Cardiac muscle cell (in vitro differentiated cells and primary cell): ENCODE measurements at places on chromosomes 11 and 22. TPM values are rescaled to one million over a fixed set of nuclear protein-coding genes. Genes with fewer than 3 reads are reported as not detected.

OR2AT4 gene
- not detected in 2 replicates for total RNA-seq

GPR137 gene
- total RNA-seq, result 37.7 and 41.4 TPM in 2 replicates

TRIM6 gene
- 5.5 and 11.4 TPM in 2 replicates for total RNA-seq

PRSS23 gene
- total RNA-seq, result 39.6 and 48.4 TPM in 2 replicates

- no peaks in the 10 kb centered on the region for H3K4me1 ChIP-seq
- DNase-seq, result no peak
- H3K4me3 ChIP-seq, result no peak overlapping the region
- H3K27me3 ChIP-seq, result no peaks in the 10 kb centered on the region
These were observed 169.0 kb upstream of the GRK3 start for GRCh38 chr22:25395468-25395867.

- H3K4me3 ChIP-seq, result no peak overlapping the region
- no peaks in the 10 kb centered on the region for H3K36me3 ChIP-seq
- H3K27me3 ChIP-seq, result no peaks in the 10 kb centered on the region
- DNase-seq, result no peak
These were observed 357.5 kb downstream of the TENM4 start for GRCh38 chr11:79083352-79083751.

DNA sequence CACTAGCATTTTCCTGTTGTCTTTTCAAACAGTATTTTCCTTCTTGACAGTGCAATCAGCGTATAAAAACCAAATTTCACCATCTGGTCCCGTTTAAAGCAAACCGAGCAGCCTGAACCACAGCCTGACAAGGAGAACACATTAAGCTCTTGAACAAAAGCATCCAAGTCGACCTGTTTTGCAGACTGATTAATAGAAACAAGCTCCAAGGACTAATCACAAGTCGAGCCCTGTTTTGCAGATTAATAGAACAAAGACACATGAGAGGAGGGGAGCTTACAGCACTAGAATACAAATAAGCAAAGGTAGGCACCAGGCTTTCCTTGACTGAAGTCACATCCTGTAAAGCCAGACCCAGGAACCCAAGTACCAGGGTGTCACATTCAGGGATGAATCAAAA is 104.8 kb downstream of the MPPED2 start:
- no peak for DNase-seq
- H3K4me1 ChIP-seq, result peaks cover 42% of the 10 kb centered on the region
- peak overlapping the region; percentile 89 for H3K27ac ChIP-seq
- H3K4me3 ChIP-seq, result no peak overlapping the region

GRCh38 chr11:66281776-66282467 is 3.9 kb downstream of the CNIH2 start:
- no peaks in the 10 kb centered on the region for H3K36me3 ChIP-seq
- peaks cover 13% of the 10 kb centered on the region for H3K27me3 ChIP-seq
- DNase-seq, result no peak
- no peak overlapping the region for H3K27ac ChIP-seq
- no peaks in the 10 kb centered on the region for H3K4me1 ChIP-seq

GRCh38 chr11:6204706-6205105 is 651 bp upstream of the C11orf42 start:
- H3K4me1 ChIP-seq, result no peaks in the 10 kb centered on the region
- no peak overlapping the region for H3K4me3 ChIP-seq
- H3K36me3 ChIP-seq, result peaks cover 8% of the 10 kb centered on the region
- no peak overlapping the region for H3K27ac ChIP-seq

GRCh38 chr11:72623052-72623451 is 51.2 kb downstream of the PDE2A start:
- H3K27ac ChIP-seq, result no peak overlapping the region
- peaks cover 2% of the 10 kb centered on the region for H3K27me3 ChIP-seq
- peaks cover 13% of the 10 kb centered on the region for H3K4me1 ChIP-seq
- no peak for DNase-seq

- peak; percentile 13 for DNase-seq
- no peaks in the 10 kb centered on the region for H3K36me3 ChIP-seq
- no peak within 1 kb of the TSS for H3K27ac ChIP-seq
- no peaks in the 10 kb centered on the region for H3K4me1 ChIP-seq
- no peak within 1 kb of the TSS for H3K4me3 ChIP-seq
- H3K27me3 ChIP-seq, result peaks cover 16% of the 10 kb centered on the region
These were observed at the start of gene ROBO4 for GRCh38 chr11:124897674-124898262. Gene ROBO4, minus strand, starts transcription at chr11:124897865. Its CDS starts 70 bp downstream, at chr11:124897795.
